ENCODE measurements at places on chromosomes 12 and 14. TPM values are rescaled to one million over a fixed set of nuclear protein-coding genes. Genes with fewer than 3 reads are reported as not detected.

DNA sequence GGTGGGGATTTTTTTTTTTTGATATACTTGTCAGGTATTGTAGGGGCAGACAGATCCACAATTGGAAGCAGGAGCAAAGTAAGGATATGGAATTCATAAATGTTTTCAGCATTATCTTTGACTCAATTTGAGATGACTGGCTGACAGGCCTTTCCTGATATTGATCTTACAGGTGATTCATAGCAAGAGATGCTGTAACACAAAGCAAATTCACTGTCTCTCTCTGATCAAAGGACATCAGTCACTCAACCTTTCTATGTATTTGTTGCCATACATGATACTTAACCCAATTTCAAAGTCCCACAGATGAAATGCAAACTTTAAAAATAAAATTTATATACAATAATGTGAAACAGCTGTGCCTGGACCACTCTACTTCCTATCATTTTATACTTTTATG is 1506.9 kb downstream of the AACS start:
- DNase-seq = no peak

- DNase-seq = no peak
These were observed 512 bp downstream of the POU6F1 start for GRCh38 chr12:51217133-51217967.

Gene CCDC196
- polyA plus RNA-seq = 0.20 TPM

Gene ADGRD1
- 1.9 TPM for polyA plus RNA-seq

DNA sequence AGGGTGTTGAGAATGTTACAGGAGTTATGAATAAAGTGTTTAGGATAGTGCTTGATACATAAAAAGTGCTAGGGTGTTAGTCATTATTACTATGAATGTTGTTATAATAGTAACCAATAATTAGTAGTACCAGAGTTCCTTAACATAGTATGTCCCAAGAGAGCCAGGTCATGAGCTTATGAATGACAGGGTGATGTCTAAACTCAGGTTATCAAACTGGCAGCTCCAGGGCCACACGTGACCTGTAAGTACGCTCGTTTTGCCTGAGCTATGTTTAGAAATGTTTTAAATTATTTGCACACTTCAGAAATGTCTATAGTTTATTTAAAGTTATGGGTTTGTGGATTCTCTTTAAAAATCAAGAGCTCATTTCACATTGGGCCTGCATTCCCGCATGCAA is 14.1 kb upstream of the GRIP1 start:
- DNase-seq = no peak

Gene SYNDIG1L
- not detected for polyA plus RNA-seq

DNA sequence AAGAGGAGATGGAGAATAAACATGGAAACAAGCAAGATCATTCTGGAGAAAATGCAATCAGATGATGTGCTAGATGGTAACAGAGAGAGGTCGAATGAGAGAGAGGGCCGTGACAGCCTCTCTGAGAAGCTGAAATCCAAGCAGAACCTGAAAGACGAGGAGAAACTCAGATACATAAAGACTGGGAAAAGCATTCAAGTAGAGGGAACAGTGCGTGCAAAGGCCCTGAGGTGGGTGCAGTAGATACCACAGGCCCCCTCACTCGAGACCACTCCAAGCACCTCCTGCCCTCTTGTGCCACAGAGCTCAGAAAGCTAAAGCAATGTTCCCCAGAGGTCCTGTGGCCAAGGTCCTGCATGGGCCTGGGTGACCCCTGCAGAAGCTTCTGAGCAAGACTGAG is 54.8 kb upstream of the DLK1 start:
- DNase-seq = no peak

DNA sequence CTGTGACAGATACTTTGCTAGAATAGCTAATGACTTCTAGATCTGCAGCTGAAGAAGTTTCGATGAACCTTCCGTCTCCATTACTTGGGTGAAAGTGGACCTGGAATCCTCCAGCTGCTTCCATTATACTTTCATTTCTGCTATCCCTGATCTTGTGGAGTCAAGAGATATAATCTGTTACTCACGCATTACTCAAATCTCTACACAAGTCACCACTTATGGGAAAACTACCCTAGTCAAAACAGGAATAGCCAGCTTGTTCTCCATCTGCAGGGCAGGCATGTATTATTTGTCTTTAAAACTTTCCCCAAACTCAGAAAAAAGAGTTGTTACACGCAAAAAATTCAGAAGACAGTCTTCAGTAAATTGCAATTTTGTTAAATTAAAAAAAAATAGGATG is 2.8 kb upstream of the KTN1 start:
- no peak for DNase-seq

GRCh38 chr12:76586764-76587395 is 27.3 kb upstream of the OSBPL8 start:
- DNase-seq = no peak

Gene DDX23
- 71.1 TPM for polyA plus RNA-seq

Gene OVCH1
- polyA plus RNA-seq = not detected

- DNase-seq = no peak
These were observed at the start of gene PRKD1 for GRCh38 chr14:29927376-29928116. PRKD1 (minus strand) TSS chr14:29927847.

- no peak for DNase-seq
These were observed 15.8 kb upstream of the RBM19 start for GRCh38 chr12:113981876-113982275.

DNA sequence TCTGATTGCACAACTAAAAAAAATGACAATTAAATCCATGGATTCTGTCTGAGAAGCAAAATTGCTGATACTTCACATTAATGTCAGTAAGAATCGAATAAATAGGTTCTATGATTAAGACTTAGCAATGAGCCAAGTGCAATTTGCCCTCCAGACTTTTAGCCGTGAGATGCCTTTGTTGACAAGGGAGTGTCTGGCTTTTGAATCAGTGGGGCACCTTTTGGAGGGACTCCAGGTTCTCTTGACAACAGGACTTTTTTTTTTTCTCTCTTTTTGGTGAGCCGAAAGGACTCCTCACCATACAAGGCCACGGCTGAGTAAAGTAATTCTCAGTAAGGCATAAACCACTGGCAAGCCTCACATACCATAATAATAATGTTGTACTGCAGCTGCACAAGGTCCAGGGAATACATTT is 4.7 kb upstream of the MDM1 start:
- no peak for DNase-seq

GRCh38 chr12:112164011-112164660 is 38.8 kb downstream of the TRAFD1 start:
- no peak for DNase-seq

All from GM12878 (cell line).